Anterior cingulate cortex (tissue), 58 donors: ENCODE measurements at places on chromosomes 16 and 17.

DNA sequence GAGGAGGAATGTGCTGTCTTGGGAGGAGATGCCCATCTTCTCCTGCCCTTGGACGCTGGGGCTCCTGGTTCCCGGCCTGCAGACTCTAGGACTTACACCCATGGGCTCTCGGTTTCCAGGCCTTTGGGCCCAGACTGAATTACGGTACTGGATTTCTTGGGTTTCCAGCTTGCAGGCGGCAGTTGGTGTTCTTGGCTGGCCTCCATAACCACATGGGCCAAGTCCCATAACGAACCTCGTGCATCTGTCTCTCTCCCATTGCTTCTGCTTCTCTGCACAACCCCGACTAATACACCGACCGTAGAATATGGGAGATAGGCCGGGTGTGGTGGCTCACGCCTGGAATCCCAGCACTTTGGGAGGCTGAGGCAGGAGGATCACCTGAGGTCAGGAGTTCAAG lies 162.6 kb downstream of the SDK2 start:
- no peak for DNase-seq

DNA sequence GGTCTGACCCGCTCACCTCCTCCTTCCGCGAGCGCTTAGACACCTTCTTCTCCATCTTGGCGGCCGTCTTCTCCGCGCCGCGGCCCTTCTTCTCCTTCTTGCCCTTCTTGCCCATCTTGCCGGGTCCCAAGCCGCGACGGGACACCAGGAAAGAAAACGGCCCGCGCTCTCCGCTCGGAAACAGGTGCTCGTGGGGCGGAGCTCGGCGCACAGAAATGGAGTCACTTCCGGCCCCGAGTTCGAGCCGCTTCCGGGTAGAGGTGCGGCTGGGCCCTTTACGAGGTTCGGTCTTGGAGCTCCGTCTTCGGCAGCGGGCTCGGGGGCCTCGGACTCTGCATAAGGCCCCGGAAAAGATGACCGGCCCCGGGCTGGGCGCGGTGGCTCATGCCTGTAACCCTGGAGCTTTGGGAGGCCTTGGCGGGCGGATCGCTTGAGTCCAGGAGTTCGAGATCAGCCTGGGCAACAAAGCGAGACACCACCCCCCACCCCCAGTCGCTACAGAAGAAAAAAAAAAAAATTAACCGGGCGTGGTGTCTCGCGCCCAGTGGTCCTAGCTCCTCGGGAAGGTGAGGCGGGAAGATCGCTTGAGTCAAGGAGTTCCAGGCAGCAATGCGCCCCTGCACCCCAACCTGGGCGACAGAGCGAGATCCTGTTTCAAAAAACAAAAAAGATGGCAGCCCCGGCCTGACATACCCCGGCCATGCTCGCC lies at the start of gene KLHDC4:
Gene KLHDC4, minus strand, starts transcription at position 211 of the 709 bp plus-strand sequence. Its CDS starts 96 bp downstream, at position 115.
- peak; percentile 64 for DNase-seq

- DNase-seq, result no peak
Observed at GRCh38 chr16:79061181-79061580, 539.4 kb downstream of the MAF start.

DNA sequence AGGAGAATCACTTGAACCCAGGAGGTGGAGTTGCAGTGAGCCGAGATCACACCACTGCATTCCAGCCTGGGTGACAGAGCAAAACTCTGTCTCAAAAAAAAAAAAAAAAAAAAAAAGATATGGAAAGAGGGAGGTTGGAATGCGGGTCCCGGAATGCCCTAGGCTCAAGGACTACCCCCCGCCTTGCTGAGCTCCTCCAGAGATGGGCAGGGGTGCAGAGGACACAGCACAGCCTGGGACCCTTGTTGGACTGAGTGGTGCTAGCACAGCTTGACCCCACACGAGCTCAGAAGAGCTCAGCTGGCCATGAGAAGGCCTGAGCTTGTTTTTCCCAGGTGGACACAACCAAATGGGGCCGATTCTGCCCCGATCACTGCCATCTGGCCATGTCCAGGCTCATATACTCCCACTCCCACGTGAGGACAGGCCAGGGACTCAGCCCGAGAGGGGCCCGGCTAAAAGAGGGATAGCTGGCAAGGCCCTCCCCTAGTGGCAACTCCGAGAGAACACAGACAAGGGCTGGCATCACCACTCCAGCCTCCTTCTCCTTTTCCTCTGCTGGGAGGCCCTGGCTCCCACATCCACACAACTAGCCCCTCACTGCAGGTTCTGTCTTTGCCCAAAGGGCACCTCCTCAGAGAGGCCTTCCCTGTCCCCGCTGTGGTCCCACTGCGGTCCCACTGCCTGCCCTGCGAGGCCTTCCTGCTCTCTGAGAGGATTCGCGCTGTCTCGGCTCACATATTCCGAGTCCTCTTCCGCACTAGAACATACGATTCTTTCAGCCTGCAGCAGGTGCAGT lies 11.0 kb downstream of the SGCA start:
- DNase-seq, result no peak

- DNase-seq, result no peak
Observed at GRCh38 chr17:42804918-42805367, 6.3 kb downstream of the CNTD1 start.

GRCh38 chr17:79242873-79243602 lies 168.4 kb downstream of the ENGASE start:
- no peak for DNase-seq
